ELR (cell line): ENCODE measurements at places on chromosomes 5 and 9.

- no peak for DNase-seq
These were observed 46.3 kb upstream of the GLIS3 start for GRCh38 chr9:4346131-4346530.

DNA sequence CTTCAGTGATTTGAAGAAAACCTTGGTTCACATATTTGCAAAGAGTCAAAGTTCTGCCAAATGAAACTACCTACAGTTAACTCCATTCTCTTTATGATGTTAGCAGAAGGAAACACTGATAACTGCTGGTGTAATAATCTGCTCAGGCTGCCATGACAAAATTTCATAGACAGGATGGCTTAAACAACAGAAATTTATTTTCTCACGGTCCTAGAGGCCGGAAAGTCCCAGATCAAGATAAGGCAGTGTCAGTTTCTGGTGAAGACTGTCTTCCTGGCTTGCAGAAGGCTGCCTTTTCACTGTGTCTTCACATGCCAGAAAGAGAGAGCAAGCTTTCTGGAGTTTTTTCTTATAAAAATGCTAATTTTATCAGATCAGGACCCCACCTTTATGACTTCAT is 102.4 kb upstream of the PARP8 start:
- DNase-seq: peak; percentile 1

DNA sequence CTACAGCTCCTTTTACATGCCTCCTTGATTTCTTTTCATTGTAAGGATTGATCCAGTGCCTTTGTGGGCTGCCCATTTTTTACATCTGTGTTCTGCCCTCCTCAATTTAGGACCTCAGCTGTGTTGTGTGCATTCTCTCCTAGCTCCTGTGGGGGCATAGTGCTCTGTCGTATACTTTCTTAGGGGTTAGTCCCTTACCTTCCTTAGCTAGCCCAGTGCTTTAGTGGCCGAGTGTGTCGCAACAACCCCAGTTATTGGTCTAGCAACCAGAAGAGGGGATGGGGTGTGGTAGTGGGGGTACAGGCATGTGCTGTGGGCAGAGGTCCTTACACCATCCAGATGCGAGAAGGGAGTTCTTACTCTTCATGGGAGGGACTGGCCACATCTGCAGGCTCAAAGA is 12.1 kb downstream of the MTRR start:
- no peak for DNase-seq

- DNase-seq: no peak
These were observed 158.4 kb downstream of the COL23A1 start for GRCh38 chr5:178431782-178432165.

DNA sequence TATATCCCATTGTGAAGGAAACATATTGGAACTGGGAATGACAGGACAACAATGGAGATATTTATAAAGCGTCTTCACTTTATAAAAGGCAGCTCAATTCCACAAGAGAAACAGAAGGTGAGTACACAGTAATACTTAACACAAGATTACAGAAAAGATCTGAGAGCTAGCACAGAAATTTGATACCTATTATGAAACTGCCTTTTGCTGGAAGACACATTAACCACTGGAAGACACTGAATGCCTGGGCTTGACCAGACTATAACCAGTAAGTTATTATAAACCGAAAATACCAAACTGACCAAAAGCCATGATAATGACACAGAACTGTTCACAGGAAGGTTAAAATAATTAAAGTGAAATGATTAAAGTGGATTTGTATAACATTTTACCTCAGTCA is 195.4 kb downstream of the NR2F1-AS1 start:
- no peak for DNase-seq

DNA sequence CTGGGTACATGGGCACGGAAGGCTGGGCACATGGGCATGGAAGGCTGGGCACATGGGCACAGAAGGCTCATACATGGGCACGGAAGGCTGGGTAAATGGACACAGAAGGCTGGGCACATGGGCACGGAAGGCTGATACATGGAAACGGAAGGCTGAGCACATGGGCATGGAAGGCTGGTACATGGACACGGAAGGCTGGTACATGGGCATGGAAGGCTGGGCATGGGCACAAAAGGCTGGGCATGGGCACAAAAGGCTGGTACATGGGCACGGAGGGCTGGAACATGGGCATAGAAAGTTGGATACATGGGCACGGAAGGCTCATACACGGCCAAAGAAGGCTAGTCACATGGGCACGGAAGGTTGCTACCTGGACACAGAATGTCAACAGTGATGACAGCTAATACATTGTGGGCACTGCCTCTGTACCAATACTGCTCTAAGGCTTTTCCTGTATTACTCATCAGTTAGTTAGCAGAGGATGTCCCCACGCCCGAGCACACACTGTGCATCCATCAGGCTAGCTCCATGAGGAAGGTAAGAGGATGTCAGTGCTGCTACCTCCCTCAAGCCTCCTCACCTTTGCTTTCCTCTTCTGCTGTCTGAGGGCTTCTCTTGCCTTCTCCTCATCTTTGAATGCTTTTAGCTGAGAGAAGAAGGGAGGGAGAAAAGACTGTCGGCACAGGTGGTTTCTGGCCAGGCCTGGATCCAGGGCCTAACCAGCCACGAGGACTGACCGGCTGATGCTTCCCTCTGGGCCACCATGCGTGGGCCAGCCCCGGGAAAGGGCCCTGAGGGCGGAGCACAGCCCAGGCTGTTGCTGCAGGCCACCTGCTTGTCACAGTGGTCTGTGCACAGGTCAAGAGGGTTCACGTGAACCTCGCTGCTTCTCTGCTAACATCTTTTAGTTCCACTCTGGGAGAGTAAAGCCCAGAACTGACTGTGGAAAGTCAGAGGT is 14.3 kb downstream of the GPX3 start:
- DNase-seq: peak; percentile 62

DNA sequence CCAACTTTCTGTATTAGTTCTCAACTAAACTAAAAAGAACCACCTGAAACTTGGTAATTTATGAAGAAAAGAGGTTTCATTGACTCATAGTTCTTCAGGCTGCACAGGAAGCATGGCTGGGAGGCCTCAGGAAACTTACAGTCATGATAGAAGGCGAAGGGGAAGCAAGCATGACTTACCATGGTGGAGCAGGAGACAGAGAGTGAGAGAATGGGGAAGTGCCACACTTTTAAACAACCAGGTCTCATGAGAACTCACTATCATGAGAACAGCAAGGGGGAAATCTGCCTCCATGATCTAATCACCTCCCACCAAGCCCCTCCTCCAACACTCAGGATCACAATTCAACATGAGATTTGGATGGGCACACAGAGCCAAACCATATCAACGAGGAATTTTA is 123.5 kb downstream of the DEPDC1B start:
- no peak for DNase-seq

DNA sequence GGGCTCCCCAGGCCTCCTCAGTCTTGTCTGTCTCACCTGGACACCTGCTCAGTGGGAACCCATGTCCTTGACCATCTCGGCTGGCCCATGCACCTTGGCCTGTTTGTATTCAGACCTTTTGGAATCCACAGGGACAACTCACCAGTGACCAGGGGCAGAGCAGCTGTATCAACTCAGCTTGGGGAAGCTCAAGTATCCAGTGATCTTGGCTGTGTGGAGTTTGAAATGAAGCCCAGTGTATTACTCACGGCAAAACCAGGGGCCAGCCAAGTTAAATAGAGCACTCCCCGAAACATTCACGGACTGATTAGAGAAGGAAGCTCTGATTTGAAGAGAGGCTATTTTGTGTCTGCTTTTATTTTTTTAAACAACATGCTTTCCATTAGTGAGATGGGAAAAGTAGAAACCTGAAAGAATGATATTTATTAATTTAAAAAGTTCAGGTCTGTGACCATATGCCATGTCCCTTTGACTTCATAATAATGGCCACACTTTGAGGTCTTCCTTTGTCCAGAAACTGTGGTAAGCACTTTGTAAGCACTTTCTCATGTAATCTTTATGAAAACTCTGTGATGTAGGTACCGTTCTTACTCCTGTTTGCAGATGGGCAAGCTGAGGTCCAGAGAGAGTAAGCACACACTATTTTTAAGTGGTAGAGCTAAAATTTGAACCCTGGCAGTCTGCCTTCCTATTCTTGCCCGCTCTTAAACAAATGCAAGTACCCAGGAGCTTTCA is 656.5 kb downstream of the BNC2 start:
- peak; percentile 59 for DNase-seq

GRCh38 chr5:107293541-107294210 is 377.1 kb downstream of the EFNA5 start:
- no peak for DNase-seq

GRCh38 chr9:79638806-79639205 is 67.0 kb downstream of the TLE4 start:
- DNase-seq: no peak

- peak; percentile 48 for DNase-seq
These were observed 13.5 kb upstream of the B4GALT1 start for GRCh38 chr9:33180526-33181184.

- DNase-seq: no peak
These were observed 17.5 kb downstream of the IRF1 start for GRCh38 chr5:132473019-132473531.

DNA sequence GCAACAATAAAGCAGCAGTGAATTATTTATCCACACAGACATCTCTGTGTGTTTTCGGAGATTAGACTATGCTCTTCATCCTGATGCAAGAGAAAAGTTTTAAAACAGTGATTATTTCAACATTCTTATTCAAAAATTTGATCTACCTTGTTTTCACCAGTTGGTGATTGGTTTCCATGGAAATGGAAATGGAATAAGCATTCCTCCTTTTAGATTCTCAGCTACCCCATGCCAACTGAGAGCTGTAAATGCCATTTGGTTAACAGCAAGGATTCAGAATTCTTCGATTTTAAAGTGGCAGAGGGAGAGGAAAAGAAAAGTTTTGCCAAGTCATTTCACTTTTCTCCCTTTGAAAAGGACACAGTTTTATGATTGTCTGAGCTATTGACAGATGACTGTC is 154.7 kb downstream of the PCSK5 start:
- DNase-seq: no peak
